ENCODE measurements at places on chromosomes 3 and 15. TPM values are rescaled to one million over a fixed set of nuclear protein-coding genes. Genes with fewer than 3 reads are reported as not detected.
A peak's percentile ranks its signal among the peaks of the same experiment; 100 is the strongest.

DNA sequence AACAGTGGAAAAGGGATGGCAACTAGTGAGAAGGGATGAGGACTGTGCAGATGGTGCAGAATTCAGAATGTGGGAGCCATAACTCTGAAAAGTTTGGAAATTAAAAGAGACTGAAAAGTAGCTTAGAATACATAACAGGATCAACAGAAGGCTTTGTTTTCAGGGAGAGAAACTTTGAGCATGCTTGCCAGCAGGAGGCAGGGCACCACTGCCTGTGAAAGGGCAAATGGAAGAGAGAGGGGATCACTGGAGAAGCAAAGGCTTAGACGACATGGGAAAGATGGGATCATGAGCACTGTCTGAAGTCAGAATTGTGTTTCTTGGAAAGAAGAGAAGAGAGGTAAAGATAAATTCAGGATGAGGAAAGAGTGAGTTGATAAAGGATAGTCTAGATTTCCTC lies 99.6 kb downstream of the ABI3BP start:
- peak; percentile 10 for DNase-seq

TM2D3 gene
- total RNA-seq: 28.0 TPM

ZNF860 gene
- total RNA-seq: 8.6 TPM

BDH1 gene
- 27.2 TPM for total RNA-seq

FEZF2 gene
- not detected for total RNA-seq

- DNase-seq: no peak
These were observed 71.0 kb downstream of the RPL22L1 start for GRCh38 chr3:170799009-170799408.

DNA sequence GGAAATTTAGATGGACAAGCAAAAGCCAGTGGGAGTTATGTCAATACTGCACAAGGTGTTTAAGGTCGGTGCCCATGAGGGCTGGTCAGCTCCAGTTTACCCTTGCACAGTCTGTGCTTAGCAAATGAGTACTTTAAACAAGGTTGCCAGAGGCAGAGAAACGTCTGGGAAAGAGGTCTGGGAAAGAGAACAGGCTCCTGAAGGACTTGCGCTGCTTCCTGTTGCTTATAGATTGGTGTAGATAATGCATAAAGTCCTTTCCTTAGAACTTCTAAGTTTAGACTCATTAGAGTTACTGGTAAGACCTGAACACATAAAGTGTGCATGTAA lies 162.6 kb upstream of the P2RY1 start:
- no peak for DNase-seq

DNA sequence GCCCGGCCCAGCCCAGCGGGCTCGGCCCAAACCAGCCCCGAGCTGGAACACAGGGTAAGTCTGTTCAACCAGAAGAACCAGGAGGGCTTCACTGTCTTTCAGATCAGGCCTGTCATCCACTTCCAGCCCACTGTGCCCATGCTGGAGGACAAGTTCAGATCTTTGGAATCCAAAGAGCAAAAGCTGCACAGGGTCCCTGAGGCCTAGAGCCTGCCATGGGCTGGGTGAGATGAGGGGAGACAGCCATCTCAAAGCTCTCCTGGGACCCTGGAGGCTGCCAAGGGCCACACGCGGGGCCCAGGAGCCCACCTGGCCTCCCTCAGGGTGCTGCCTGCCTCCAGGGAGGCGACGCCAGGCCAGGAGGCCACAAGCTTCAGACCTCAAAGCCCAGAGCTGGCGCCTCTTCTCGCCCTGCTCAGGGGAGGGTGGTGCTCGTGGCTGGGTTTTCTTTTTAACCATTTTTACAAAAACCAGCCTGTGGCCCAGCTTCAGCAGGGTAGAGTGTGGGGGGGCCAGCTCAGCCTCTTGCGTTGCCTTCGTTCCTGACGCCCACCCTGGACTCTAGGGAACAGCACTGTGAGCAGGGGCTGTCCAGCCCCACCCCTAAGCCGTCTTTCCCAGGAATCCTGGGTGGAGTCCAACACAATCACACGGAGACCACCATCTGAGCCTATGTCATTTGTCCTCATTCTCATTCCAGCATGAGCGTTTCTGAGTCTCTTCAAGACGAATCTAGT lies 107.0 kb downstream of the ETFA start:
- DNase-seq: no peak

TICRR gene
- total RNA-seq: 37.3 TPM

GRCh38 chr15:85761635-85762034 lies 33.1 kb downstream of the KLHL25 start:
- DNase-seq: no peak

GRCh38 chr15:70556151-70556741 lies 207.1 kb downstream of the UACA start:
- DNase-seq: no peak

DNA sequence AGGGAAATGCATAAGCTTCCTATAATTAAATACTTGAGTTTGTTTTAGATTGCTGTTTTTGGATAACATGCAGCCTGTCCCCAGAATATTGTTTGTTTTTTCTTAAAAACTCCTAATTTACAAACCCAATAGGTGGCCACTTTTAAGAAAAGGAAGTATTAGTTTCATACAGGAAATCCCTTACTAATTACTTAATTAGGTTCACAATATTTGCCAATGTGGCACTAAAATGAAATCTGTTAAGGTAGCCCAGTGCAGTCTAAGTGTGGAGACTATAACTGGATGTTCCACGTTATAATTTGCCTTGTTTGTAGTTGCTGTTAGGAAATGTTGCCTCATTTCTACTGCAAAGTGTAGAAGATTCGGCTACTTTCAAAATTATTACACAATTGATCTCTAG lies 195.8 kb downstream of the BBX start:
- DNase-seq: no peak

- no peak for DNase-seq
These were observed 278.1 kb upstream of the P2RY1 start for GRCh38 chr3:152556731-152557254.

KCNAB1 gene
- total RNA-seq: 2.4 TPM

- DNase-seq: no peak
These were observed 25.1 kb downstream of the SSUH2 start for GRCh38 chr3:8619548-8619947.

EXOG gene
- total RNA-seq: 12.2 TPM

- DNase-seq: no peak
These were observed 10.4 kb downstream of the KY start for GRCh38 chr3:134640378-134640777.

GRCh38 chr3:124748560-124749198 lies 18.4 kb downstream of the UMPS start:
- DNase-seq: no peak

DNA sequence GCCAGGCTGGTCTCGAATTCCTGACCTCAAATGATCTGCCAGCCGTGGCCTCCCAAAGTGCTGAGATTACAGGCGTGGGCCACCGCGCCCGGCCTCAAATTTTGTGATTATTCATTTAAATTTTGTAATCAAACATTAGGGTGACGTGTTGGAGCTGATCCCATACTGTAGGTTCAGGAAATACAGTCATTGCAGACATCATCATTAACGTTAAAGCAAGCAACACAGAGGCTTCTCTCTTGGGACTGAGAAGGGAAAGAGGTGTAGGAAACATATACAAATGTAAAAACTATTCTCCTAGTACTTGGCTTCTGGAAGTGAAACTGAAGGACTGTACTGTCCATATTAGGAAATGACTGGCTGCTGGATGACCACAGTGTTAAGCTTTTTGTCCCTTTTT lies 11.1 kb upstream of the ARID3B start:
- DNase-seq: no peak

GRCh38 chr15:67009576-67010569 lies 55.5 kb upstream of the SMAD3 start:
- peak; percentile 19 for DNase-seq

PCOLCE2 gene
- 12.6 TPM for total RNA-seq

FETUB gene
- not detected for total RNA-seq

GRCh38 chr3:162538491-162538890 lies 1041.9 kb downstream of the OTOL1 start:
- no peak for DNase-seq

DNA sequence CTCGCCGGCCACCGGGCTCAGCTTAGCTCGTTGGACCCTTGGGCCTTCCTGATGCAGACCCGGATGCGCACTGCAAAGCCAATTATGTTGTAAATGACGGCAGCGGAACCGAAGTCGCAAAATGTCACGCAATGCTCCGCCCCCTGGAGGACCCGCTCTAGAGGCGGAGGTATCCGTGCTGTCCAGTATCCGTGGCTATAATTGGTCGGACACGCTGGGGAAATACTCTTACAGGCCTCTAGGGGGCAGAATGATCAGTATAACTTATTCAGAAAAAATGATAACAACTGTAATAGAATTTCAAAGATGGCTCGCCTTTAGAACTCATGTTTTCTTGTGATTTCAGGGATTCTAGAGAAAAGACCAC lies at the start of gene PRR23B:
Gene PRR23B (minus strand): TSS at position 59 of the 367 bp plus-strand sequence. CDS start 265 bp downstream, outside the sequence.
- no peak for DNase-seq

DNA sequence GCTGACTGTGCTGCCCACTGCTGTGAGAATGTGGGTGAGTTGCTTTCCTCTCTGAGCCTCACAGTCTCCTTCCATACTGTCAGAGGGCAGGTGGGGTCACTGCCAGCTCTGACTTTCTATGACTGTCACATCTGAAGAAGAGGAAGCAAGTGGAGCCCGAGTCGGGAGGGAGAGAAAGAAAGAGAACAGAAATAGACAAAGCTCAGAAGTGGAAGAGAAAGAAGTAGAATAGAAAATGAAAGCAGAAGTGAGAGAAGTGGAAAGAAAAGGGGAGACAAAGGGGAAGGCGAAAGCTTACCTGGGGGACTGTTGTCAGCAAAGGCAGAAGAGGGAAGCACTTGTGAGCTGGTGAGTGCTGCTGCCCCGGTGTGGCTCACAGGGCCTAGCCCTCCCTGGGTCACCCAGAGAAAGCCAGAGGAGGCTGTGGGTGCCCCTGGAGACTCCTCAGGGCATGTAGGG lies 57.9 kb downstream of the EPHB1 start:
- DNase-seq: no peak

- DNase-seq: no peak
These were observed 25.3 kb downstream of the NPTN start for GRCh38 chr15:73607843-73608242.

DNA sequence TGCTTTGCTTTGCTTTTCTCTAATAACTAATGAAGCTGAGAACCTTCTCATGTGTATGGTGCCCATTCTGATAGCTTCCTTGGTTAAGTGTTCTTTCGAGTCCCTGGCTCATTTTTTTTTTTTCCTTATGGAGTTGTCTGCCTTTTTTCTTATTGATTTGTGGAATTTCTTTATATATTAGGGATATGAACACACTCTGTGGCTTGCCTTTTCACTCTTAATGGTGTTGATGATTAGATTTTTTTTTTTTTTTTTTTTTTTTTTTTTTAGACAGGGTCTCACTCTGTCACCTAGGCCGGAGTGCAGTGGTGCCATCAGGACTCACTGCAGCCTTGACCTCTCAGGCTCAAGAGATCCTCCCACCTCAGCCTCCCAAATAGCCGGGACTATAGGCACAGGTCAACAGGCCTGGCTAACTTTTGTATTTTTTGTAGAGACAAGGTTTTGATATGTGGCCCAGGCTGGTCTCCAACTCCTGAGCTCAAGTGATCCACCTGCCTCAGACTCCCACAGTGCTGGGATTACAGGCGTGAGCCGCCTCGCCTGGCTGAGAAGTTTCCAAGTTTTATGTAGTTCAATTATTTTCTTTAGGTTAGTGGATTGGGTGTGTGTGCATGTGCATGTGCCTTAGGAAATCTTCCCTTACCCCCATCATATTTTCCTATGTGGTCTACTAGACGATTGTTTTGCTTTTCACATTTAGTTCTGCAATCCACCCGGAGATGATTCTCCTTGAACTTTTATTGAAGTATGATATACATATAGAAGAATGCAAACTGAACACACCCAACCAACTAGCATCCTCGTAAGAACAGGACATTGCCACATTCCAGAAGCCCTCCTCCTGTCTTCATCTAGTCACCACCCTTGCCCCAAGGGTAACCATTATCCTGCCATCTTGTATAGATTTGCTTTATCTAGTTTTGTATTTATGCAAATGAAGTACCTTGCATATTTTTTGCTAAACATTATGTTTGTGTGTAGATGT lies 1.7 kb upstream of the SNRPA1 start:
- DNase-seq: no peak

ROBO2 gene
- total RNA-seq: 2.0 TPM

THBS1 gene
- 63.3 TPM for total RNA-seq

LCMT2 gene
- total RNA-seq: 9.3 TPM

NOX5 gene
- total RNA-seq: not detected

ITPR1 gene
- total RNA-seq: 11.5 TPM

DNA sequence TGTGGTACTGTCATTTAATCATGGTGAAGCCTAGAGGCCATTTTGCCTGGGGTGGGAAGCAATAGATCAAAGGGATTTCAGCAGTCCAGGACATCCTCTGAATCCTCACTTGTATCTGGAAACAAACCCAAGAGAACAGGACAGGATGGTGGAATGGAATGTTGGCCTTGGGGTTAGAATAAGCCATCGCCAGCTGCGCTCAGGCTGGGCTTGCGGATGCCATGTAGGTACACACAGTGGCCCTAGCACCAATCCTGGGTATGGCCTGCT lies 76.5 kb upstream of the ALDH1A3 start:
- DNase-seq: no peak

- no peak for DNase-seq
These were observed 27.6 kb upstream of the RAB7A start for GRCh38 chr3:128698211-128699047.

GRCh38 chr15:101262551-101262950 lies 10.7 kb upstream of the CHSY1 start:
- no peak for DNase-seq

ZNF620 gene
- total RNA-seq: 20.2 TPM

LDHAL6B gene
- total RNA-seq: not detected

- no peak for DNase-seq
These were observed 101.5 kb upstream of the UBE2E1 start for GRCh38 chr3:23704298-23704697.

DNA sequence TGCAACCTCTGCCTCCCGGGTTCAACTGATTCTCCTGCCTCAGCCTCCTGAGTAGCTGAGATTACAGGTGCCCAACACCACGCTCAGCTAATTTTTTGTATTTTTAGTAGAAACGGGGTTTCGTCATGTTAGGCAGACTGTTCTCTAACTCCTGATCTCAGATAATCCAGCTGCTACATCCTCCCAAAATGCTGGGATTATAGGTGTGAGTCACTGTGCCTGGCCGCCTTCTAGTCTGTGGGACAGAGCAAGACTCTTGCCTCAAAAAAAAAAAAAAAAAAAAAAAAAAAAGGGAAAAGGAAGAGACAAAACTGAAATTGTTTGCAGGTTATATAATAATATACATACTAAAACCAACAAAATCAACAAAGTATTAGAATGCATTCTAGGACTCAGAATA lies 215.2 kb downstream of the PCCB start:
- no peak for DNase-seq

GOLGA8Q gene
- total RNA-seq: not detected

- DNase-seq: no peak
These were observed 36.5 kb downstream of the ZDHHC19 start for GRCh38 chr3:196174652-196175051.

- DNase-seq: no peak
These were observed 200.7 kb downstream of the UBE3A start for GRCh38 chr15:25238126-25238525.

DNA sequence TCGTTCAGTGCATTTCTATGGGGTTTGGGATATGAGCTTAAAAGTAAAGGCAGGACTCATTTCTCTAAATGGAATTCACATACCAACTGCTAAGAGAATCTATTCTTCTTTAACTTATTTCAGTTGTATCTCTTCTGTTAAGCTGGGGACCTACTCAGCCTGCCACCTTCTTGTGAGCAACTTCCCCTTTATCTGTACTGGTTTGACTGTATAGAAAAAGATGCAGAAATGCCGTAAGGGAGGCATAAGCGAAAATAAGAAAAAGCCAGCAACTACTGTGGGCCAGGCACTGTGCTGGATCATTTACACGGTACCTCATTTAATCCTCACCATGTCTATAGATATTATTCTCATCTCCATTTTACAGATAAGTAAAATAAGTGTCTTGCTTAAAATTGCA lies 38.4 kb downstream of the RBMS3 start:
- no peak for DNase-seq
